AG08396 (cell line): ENCODE measurements at places on chromosomes 13 and 19.

GRCh38 chr13:30846866-30847265 is 59.2 kb upstream of the MEDAG start:
- no peak for DNase-seq

GRCh38 chr13:33087790-33088189 is 71.6 kb downstream of the KL start:
- DNase-seq = no peak

DNA sequence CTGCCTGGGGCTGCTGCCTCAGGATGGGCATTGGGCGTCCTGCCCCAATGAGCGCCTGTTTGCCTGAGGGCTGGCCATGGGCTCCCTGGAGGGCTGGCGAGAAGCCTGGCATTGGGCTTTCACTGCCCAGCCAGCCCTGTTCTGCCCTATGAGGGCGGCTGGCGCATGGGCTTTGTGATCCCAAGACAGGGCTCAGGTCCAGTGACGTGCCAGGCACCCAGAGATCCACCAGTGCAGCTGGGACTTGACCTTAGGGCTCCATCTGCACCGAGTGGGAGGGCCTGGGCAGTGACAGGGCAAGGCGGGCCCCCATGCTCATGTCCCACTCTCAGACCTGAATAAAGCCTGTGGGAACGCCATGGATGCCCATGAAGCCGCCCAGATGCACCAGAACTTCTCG is 34.3 kb downstream of the MAU2 start:
- no peak for DNase-seq

DNA sequence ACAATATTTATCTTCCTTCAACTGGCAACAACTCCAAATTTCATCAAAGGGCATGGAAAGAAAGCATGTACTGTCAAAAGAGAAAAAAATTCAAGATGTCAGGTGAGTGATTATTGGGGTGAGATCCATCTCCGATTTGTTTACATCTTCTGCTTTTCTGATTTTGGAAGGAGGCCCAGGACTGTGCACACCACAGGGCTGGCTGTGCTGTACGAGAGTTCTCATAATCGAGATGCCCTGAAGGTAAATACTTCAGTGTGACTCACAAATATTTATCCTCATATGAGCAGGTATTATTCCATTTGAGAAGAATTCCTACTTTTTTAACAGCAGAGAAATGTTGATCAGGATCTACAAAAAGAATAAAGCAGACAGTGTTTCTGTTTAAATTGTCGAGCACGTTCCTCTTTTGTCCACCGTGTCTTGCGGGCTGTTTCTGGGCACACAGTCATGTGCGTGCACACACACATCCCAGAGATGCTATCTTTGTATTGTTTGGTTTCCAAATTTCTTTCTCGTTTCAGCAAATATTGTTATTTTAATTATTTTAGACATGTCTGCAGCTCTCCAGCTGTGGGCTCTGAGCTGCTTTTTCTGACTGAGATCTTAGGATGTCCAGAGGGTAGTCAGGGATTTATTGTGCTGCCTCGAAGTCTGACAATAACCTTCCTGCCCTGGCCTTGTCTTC is 103.8 kb downstream of the KL start:
- no peak for DNase-seq

DNA sequence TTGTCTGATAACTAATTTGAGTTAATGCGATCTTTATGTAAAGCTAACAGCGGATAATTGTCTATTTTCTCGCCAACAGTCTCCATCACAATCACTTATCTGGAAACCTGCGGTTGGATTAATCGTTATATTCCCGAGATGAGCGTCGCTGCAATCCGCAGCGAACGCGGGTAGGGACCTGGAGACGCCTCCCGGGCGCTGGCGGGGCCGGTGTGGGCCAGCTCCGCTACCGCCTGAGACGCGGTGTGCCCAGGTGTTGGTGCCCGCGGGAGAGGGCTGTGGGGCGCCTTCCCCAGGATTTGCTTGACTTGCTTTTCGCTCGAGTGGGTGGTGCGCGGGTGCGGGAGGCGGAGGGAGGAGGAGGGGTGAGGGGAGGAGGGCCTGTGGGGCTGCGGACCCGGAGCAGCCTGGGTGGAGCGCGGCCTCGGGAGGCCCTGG is 38.3 kb downstream of the SOX1 start:
- DNase-seq = no peak

DNA sequence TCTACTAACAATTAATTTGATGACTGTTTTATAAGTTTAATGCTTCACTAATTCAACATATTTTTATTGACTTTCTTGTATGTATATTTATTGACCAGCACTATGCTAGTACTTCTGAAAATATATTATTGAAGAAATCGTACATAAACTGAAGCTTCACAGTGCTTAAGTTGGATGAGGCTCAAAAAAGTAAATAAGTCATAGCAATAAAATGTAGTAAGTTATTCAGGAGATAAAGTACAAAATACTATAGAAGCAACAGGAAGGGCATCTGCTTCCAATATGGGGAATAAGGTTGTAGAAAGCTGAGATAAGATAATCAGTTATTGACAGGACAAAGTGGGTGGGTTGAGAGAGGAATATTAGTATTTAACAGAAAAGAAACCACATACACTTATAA is 944.9 kb upstream of the MIR17HG start:
- DNase-seq = no peak

DNA sequence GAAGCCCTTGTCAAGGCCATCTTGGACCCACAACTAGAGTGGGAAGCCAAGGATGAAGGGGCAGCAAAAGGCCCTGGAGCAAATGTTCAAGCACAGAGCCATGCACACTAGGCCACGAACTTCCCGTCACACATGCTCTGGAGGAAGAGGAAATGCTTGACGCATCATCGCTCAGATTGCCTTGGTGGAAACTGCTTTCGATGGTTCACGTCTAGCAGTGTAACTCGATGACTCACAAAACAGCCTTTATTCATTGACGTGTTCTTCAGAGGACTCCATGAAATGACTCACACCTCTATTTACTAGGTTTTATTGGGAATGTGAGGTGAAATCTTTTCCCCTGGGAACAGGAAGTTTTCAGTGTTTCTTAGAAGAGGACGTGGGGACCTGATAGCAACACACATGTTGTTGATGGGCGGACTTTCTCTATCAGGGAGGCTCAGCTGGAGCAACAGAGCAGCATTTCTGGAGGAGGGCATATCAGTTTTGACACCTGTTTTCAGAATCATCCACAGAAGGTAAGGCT is 79.8 kb upstream of the FLT1 start:
- peak; percentile 75 for DNase-seq

DNA sequence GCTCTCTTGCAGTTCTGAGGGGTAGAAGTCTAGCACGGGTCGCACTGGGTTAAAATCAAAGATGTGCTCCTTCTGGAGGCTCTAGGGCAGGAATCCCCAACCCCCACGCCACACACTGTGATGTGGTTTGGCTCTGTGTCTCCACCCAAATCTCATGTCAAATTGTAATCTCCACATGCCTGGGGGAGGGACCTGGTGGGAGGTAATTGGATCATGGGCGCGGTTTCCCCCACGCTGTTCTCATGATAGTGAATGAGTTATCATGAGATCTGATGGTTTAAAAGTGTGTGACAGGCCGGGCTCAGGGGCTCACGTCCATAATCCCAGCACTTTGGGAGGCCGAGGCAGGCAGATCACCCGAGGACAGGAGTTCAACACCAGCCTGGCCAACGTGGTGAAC is 26.6 kb upstream of the CALM3 start:
- no peak for DNase-seq

- DNase-seq = no peak
Measured at GRCh38 chr19:58460039-58460438, 6.8 kb upstream of the ZNF324 start.

DNA sequence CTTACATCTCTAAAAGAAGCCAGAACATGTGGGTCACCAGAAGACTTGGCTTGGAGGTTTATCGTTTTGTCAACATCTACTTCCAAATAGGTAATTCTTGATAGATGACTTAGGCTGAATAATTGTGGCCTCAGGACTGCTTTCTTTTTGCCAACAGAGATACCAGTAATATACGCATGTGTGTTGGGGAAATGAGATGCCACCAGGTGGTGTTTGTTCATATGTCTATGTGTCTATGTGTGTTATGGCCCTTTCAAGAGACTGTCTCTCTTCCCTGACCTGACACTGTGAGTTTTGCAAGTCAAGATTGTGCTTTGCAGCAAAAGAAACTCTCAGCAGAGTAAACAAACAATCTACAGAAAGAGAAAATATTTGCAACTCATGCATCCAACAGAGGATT is 31.6 kb upstream of the METTL21C start:
- no peak for DNase-seq

DNA sequence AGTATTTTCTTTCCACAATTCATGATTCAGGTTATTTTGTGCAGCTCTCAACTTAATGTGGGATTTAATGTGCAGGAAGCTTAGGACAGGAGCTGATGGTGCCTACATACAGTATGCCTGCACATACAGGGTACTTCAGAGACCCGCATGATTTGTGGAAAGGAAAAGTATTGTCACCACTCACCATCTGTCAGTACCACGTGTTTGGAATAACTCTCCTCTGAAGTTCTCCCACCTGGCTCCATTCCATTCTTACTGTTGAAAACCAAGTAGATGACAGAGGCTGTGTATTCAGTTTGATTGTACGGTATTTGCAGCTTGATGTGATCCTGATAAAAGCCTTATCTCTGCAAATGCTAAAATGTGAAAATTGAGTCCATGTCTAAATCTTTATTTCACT is 85.7 kb downstream of the ZAR1L start:
- no peak for DNase-seq

- no peak for DNase-seq
Measured at GRCh38 chr19:5588906-5589676, 21.3 kb upstream of the TINCR start.

- no peak for DNase-seq
Measured at GRCh38 chr19:27764186-27764804, 1448.7 kb downstream of the UQCRFS1 start.

- no peak for DNase-seq
Measured at GRCh38 chr19:28394725-28395124, 818.2 kb downstream of the UQCRFS1 start.

GRCh38 chr13:27926644-27927434 is 7.0 kb downstream of the PDX1 start:
- DNase-seq = no peak

DNA sequence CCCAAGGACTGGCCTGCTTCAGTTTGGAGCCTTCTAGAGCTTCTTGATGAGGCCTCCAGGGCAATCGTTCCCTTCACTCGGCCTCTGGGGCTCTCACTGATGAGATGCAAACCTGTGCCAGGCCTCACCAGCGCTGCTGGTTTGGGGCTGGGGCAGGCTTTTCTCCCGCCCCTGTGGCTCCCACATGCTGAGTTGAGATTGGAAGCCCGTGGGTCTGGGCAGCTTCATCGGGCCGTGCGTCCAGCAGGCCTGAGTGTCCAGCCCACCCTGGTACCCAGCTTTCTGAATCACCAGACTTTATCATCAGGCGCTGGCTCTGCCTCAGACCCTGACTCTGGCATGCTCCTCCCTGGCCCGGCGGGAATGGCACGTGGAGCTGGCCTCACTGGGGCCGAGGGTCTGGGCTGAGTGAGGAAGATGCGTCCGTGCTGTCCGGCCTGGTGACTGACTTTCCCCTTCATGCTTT is 4.3 kb downstream of the CALM3 start:
- no peak for DNase-seq

GRCh38 chr19:8352134-8352827 is 9.2 kb upstream of the KANK3 start:
- no peak for DNase-seq
